Stimulated activated CD8-positive, alpha-beta memory T cell treated with anti-CD3 and anti-CD28 coated beads, Interleukin-4, amount 100 ng/mL, for 24 hours (primary cell): ENCODE measurements at places on chromosomes 13 and 19.

DNA sequence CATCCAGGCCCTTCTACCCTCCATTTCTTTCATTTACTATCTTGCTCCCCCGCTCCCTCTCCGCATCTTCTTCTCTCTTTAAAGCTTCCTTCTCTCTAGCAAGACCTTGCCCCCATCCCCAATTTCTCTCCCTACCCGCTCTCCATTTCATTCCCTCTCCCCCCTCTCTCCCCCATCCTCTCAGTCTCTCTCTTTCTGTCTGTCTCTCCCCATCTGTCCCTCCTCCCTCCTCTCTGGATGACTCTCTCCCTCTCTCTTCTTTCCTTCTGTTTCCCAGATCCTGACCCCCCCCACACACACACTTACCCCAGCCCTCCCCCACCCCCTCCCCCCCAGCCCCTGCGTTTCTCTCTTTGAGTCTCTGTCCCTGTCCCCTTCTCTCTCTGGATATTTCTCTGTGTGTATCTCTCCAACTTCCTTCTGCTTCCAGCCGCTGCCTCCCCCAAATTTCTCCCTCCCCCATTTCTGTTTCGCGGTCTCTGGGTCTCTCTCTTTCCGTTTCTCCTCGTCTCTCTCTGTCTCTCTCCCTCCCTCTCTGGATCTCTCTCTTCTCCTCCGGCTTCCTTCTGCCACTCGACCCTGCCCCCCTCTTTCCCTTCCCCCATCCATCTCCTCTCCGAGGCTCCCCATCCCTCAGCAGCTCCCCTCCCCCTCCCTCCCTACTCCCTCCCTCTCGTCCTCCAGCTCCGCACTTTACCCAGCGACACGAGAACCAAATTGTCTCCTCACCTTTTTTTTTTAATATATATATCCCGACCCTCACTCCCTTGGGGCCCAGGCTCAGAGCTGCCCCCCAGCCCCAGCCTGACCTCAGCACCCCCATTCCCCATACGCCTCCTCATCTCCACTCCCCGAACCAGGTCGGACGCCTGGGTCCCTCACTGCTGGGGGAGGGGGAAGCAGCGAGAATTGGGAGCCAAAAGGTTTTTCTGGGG lies 3.6 kb upstream of the CACNG8 start:
- DNase-seq: no peak

- DNase-seq: no peak
Measured at GRCh38 chr19:55777528-55777927, 8.6 kb downstream of the RFPL4AL1 start.

GRCh38 chr13:49701491-49701890 lies 10.2 kb upstream of the EBPL start:
- DNase-seq: no peak

DNA sequence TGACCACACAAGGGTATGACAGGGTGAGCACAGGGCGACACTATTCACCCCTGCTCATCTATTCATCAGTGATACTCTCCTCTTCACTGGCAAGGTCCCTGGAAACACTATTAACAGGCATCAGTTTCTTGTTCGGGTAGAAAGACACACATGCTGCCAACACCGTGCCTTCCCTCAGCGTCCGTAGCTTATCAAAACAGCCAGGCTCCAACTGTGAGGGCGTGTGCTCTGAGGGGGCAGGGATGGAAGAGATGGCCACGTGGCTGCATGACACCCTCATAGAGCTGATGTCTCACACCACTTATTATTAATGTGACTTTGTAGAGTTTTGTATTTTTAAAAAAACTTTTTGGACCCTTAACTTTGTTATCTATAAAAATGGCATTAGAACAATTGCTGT lies 160.3 kb downstream of the ITGBL1 start:
- DNase-seq: no peak

- DNase-seq: no peak
Measured at GRCh38 chr19:17902701-17903100, 30.1 kb upstream of the CCDC124 start.

- no peak for DNase-seq
Measured at GRCh38 chr13:112718318-112718717, 28.5 kb downstream of the ATP11A start.

DNA sequence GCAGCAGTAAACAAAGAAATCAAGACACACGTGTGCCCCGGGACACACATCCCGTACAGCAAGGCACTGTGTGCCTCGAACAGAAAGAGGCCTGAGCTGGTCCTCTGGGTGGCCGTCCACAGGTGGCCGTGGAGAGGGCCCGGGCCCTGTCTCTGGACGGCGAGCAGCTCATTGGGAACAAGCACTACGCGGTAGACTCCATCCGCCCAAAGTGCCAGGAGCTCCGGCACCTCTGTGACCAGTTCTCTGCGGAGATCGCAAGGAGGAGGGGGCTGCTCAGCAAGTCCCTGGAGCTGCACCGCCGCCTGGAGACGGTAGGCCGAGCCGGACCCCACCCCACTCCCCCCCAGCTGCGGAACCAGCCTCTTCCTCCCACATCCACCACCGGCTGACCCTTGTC lies 30.7 kb upstream of the F7 start:
- DNase-seq: no peak

DNA sequence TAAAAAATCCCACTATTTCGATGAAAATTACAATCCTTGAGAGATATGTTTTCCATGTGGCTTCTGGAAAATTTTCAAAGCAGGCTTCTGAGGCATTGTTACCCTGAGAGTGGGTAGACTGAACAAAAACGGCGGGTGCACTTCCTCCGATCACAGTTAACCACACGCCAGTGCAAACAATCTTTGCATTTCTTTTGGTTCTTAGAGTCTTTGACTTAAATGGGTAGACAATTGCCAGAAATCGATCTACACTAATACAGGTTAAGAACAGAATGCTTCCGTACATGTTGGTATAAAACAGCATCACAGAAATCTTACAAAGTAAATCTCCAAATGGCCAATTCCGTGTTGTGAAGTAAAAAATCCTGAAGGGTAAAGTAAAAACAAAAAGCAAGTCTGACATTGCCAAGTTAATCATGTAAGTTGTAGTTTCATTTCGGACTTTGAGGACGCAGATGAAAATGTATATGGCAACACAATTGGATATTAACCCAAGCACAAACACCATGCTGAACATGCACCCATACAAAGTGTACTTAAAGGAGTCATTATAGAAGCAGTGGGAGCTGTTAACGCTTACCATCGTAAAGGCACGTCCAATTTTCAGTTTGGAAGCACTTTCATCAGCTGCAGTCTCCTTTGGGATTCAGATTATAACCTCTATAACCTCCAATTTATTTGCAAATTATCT lies 927 bp downstream of the LPAR6 start:
- no peak for DNase-seq

- DNase-seq: no peak
Measured at GRCh38 chr13:59345311-59345710, 818.4 kb downstream of the DIAPH3 start.

DNA sequence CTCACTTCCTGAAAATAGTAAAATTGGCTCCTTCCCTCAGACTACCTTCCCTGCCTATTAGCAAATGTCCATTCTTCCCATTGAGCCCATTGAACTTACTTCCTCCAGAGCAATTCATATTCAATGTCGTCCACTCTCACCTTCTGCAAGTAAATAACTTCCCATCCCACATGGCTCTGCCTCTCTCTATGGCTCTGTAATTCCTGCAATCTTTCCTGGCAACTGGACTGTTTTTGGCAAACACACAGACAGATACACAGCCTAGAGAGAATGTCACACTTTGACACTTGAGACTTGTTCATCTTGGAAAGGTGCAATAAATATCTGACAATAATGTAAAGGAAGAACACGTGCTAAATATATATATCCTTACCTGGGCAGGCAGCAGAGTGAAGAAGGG lies 18.3 kb downstream of the UQCRFS1 start:
- DNase-seq: no peak

DNA sequence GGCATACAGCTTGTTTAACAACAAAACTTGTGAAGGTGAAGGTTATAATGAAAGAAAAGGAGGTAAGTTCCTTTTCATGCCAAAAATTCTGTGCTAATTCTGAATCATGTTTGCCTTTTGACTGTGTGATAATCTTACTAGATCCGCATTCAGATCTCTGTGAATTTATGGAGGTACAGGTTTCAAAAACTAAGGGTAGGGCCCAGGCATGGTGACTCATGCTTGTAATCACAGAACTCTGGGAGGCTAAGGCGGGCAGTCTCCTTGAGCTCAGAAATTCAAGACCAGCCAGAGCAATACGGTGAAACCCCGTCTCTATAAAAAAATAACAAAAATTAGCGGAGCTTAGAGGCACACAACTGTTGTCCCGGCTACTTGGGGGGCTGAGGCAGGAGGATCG lies 45.9 kb downstream of the PCDH9 start:
- no peak for DNase-seq

GRCh38 chr19:56309511-56310185 lies 5.0 kb downstream of the ZSCAN5A start:
- peak; percentile 28 for DNase-seq

DNA sequence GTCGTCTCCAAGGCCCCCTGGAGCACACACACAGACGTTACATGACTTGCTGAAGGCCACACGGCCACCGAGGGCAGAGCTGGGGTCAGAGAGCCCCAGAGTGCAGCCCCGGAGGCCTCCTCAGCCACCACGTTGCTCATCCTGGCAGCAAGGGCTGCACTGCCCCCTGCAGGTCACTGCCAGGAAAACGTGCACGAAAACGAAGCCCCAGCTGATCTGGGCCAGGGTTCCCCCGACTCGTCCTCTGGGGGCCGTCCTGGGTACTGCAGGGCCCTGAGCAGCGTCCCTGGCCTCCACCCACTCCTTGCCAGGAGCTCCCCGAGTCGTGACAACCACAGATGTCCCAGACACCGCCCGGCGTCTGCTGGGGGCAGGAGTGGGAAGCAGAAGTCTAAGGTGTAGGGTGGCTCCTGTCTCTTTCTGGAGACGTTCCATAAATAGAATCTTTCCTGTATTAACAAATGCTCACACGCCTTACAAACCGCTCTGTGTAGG lies 3.4 kb downstream of the TPGS1 start:
- peak; percentile 87 for DNase-seq

- no peak for DNase-seq
Measured at GRCh38 chr13:52706081-52706480, 33.5 kb downstream of the CNMD start.
